ENCODE measurements at places on chromosomes 4 and X. TPM values are rescaled to one million over a fixed set of nuclear protein-coding genes. Genes with fewer than 3 reads are reported as not detected.

Gene ADAMTS3
- 0.39 TPM for total RNA-seq

Gene PPA2
- total RNA-seq, result 136 TPM

Gene SMIM31
- total RNA-seq, result not detected

Gene RTL3
- not detected for total RNA-seq

- H3K4me1 ChIP-seq, result no peaks in the 10 kb centered on the region
- no peak overlapping the region for H3K27ac ChIP-seq
- no peaks in the 10 kb centered on the region for H3K36me3 ChIP-seq
These were observed 133.8 kb downstream of the DDX53 start for GRCh38 chrX:23133551-23133950.

- H3K4me3 ChIP-seq, result peak overlapping the region; percentile 90
- H3K4me1 ChIP-seq, result peaks cover 5% of the 10 kb centered on the region
- no peaks in the 10 kb centered on the region for H3K27me3 ChIP-seq
- H3K36me3 ChIP-seq, result peaks cover 6% of the 10 kb centered on the region
- peak; percentile 24 for DNase-seq
- H3K27ac ChIP-seq, result peak overlapping the region; percentile 91
These were observed 446 bp upstream of the UBE2A start for GRCh38 chrX:119573840-119574393.

- H3K4me1 ChIP-seq, result no peaks in the 10 kb centered on the region
- no peaks in the 10 kb centered on the region for H3K27me3 ChIP-seq
- no peak for DNase-seq
- no peaks in the 10 kb centered on the region for H3K36me3 ChIP-seq
- H3K4me3 ChIP-seq, result no peak overlapping the region
- H3K27ac ChIP-seq, result no peak overlapping the region
These were observed 155.8 kb upstream of the IGFBP7 start for GRCh38 chr4:57265831-57266582.

DNA sequence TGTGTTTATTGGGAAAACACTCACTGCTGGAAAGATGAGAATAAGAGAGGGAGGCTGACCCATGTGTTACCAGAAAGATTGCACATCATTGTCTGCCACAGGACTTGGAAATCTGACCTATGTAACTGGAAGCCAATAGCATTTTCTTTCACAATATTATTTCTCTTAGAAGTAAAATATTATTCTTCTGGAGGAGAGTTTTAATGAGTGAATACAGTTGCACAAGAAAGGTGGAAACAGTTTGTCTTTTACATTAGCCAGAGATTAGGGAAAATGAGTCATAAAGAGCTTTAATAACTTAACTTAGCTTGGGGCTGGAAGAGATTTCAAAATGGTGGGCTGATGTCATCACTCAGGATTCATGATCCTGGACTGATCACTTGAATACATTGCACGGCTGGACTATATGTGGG lies 31.5 kb upstream of the LNX1 start:
- no peak overlapping the region for H3K4me3 ChIP-seq
- no peaks in the 10 kb centered on the region for H3K4me1 ChIP-seq
- no peak for DNase-seq
- peaks cover 20% of the 10 kb centered on the region for H3K27me3 ChIP-seq
- H3K27ac ChIP-seq, result no peak overlapping the region
- H3K36me3 ChIP-seq, result no peaks in the 10 kb centered on the region

DNA sequence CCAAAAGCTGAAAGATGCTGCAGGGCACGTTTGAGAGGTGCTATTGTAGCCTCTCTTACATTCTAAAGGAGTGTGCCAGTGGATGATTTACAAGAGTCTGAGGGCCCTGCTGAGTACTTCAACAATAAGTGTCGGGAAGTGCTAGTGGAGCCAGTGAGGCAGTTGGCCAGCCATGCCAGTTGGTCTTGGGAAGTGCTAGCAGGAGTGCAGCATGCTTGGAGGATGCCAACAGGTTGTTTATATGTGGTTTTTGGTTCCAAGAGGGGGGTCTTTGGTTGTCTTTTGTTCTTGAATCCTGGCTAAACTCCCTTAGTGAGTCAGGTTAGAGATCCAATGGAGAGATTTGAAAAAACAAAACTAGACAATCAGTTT lies 335.3 kb downstream of the PABPC4L start:
- H3K27ac ChIP-seq, result no peak overlapping the region
- no peak for DNase-seq
- H3K4me1 ChIP-seq, result no peaks in the 10 kb centered on the region

GRCh38 chr4:13990596-13991589 lies 363.4 kb upstream of the BOD1L1 start:
- H3K27ac ChIP-seq, result no peak overlapping the region
- peaks cover 4% of the 10 kb centered on the region for H3K4me1 ChIP-seq
- peak; percentile 15 for DNase-seq
- H3K4me3 ChIP-seq, result no peak overlapping the region
- no peaks in the 10 kb centered on the region for H3K36me3 ChIP-seq

DNA sequence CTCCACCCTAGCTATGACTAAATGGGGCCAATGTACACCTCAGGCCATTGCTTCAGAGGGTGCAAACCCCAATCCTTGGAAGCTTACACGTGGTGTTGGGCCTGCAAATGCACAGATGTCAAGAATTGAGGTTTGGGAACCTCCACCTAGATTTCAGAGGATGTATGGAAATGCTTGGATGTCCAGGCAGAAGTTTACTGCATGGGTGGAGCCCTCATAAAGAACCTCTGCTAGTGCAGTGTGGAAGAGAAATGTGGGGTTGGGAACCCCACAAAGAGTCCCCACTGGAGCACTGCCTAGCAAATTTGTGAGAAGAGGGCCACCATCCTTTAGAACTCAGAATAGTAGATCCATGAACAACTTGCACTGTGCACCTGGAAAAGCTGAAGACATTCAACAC lies 284.1 kb downstream of the ANTXR2 start:
- H3K36me3 ChIP-seq, result no peaks in the 10 kb centered on the region
- H3K4me1 ChIP-seq, result no peaks in the 10 kb centered on the region
- no peak overlapping the region for H3K27ac ChIP-seq
- H3K27me3 ChIP-seq, result no peaks in the 10 kb centered on the region
- DNase-seq, result no peak

GRCh38 chr4:79576429-79576753 lies 168.4 kb upstream of the GK2 start:
- no peaks in the 10 kb centered on the region for H3K4me1 ChIP-seq
- no peak overlapping the region for H3K4me3 ChIP-seq
- peak; percentile 28 for DNase-seq
- no peaks in the 10 kb centered on the region for H3K27me3 ChIP-seq

DNA sequence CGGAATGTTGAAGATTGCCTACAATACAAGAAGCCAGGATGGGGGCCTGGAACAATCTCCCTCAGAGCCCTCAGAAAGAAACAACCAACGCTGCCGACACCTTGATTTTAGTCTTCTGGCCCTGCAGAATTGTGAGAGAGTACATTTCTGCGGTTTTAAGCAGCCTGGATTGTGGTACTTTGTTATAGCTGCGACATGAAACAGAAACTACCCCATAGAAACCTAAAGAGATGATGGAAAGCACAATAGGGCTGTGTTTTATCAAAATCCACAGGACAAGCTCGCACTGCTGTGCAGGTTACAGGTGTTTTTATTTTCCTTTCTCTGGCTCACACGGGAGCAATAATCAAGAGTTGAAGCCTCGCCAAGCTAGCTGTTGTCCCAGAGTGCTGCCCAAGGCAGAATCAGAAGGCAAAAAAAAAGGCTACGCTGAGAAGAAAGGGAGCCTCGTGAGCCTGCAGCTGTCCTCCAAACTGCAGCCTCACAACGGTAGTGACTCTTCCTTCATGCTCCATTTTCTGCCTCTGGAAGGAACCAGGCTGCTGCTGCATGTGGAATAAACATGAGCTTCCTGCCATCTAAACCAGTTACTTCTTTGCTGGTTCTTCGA lies 232.4 kb downstream of the LDB2 start:
- no peak overlapping the region for H3K27ac ChIP-seq
- no peak overlapping the region for H3K4me3 ChIP-seq
- H3K4me1 ChIP-seq, result peaks cover 4% of the 10 kb centered on the region

DNA sequence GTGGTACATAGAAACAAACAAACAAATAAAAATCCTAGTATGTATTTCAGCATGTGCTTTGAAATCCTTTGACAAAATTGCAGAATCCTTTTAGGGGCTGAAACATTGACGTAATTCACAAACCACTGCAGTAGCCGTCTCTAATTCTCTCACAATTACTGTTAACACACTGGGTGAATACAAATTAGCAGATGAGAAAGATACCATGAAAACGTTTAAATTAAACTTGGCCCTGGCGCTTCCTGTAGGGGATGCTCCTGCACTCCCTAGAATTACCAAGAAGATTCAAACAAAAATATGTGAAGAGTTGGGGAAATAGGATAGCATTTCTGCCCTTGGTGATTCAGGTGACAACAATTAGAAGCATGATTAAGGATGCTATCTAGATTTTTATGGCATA lies 772.5 kb upstream of the PRKX start:
- no peaks in the 10 kb centered on the region for H3K27me3 ChIP-seq
- H3K4me3 ChIP-seq, result no peak overlapping the region
- H3K36me3 ChIP-seq, result no peaks in the 10 kb centered on the region
- peaks cover 4% of the 10 kb centered on the region for H3K4me1 ChIP-seq

DNA sequence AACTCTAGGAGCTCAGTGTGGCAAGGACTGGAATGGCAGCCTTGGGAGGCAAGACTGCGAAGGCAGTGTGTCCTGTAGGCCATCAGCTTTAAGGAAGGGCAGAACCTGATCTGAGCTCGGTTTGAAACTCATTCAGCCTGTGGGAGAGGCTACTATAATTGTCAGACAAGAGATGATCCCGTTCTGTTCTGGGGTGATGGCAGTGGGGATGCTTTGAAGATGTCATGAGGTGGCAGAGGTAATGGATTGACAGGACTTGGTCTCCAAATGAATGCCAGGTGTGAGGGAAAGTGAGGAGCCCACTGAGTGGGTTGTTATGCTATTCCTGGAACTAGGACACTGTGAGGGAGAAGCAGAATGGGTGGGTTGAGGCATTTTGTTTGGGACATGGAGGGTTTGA lies 144.9 kb downstream of the PJA1 start:
- H3K4me3 ChIP-seq, result no peak overlapping the region
- no peaks in the 10 kb centered on the region for H3K4me1 ChIP-seq
- no peaks in the 10 kb centered on the region for H3K27me3 ChIP-seq
- DNase-seq, result no peak

DNA sequence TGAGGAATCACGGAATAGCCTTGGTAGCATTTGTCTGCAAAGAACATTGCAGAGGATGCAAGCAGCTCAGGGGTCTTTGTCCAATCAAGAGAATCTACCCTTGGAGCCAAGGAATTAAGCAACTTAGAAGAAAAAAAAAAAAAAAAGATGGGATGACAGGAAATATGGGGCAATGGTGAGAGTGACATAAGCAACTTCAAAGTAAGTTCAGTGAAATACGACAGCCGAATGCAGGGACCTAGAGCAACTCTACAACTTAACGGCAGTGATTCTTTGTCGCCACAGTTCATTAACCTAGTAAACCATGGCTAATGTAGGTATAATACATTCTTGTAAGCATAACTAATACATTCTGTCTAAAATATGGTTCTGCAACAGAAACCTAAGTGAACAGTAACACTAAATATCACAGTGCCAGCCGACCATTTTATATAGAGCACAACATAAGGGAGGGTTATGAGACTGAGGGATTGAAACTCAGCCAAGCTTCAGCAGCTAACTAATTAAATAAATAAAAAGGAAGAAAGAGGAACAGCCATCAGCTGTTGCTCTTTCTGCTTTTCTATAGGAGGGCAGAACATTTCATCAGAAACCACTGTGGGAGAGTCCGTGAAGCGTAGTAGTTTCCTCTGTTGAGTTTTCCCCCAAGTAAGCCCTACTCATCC lies 74.7 kb downstream of the PPARGC1A start:
- no peaks in the 10 kb centered on the region for H3K36me3 ChIP-seq
- no peak for DNase-seq
- no peak overlapping the region for H3K27ac ChIP-seq

DNA sequence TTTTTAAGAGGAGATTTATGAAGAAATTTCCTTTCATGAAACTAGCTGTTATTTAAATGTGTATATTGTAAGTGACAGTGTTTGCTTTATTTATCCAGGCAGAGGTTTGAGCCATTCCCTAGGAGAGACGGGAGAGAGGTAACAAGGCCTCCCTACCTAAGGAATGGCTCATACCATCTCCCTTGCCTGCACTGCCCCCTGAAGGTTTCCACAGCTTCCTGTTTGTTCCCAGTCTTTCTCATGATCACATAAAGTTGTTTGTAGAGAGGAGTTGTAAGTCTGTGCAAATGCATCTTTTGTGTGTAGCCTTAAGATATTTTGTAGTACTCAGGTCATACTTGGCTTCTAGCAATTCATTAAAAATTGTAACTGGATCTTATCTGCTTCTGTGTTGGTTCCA lies 1504.5 kb upstream of the PCDH10 start:
- no peaks in the 10 kb centered on the region for H3K4me1 ChIP-seq
- H3K36me3 ChIP-seq, result no peaks in the 10 kb centered on the region
- H3K4me3 ChIP-seq, result no peak overlapping the region
- DNase-seq, result peak; percentile 9
- H3K27me3 ChIP-seq, result no peaks in the 10 kb centered on the region

DNA sequence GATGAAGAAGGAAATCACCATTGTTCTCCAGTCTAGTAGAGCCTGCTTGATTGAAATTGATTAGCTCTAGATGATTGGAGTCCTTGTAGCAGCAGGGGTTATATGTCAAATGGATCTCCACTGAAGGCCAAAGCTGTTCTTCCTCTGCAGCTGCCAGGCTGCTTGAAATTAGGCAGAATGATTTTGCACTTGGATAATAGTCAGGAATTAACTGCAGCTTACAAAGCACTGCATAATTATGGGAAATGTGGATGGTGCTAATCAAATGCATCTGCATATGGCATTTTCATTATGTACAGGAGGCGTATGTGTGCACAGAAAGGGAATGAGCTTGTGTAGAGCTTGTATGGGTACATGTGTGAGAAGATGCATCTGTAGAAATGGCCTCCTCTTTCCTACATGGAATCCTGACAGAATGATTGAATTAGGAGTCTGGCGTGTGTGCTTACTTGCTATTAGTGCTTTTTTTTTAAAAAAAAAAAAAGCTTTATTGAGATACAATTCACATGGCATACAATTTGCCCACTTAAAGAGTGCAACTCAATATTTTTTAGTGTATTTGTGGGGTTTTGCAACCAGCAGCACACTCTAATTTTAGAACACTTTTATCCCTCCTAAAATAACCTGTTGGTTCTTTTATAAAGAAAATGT lies 65.9 kb downstream of the TMEM131L start:
- H3K4me1 ChIP-seq, result peaks cover 30% of the 10 kb centered on the region
- H3K27ac ChIP-seq, result no peak overlapping the region
- H3K27me3 ChIP-seq, result no peaks in the 10 kb centered on the region

DNA sequence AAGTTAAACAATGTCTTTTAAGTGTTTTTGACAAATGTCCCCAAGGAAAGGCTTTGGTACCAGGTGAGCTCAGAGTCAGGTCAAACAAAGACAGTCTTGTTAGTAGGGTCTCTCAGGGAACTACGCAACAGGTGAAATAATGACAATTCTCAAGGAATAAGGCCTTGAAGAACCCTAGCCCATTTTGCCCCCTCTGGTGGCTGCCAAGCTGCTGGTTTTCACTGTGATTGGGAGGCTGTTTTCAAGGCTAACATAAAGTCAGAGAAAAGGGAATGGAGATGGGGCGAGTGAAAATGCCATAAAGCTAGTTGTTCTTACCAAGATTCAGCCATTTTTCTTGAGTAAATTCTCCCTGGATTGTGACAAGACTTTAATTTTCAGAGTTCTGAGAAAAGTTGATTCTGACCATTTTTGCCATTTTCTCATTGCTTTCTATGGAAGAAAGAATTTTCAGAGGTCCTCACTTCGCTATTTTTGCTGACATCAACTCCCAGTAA lies 58.7 kb downstream of the RWDD4 start:
- peak; percentile 28 for DNase-seq
- no peak overlapping the region for H3K4me3 ChIP-seq
- no peaks in the 10 kb centered on the region for H3K4me1 ChIP-seq
- H3K27me3 ChIP-seq, result peaks cover 13% of the 10 kb centered on the region

Measured in A673 (cell line).